Hypothalamus (tissue), 51 donors: ENCODE measurements at places on chromosomes 3 and 15.

DNA sequence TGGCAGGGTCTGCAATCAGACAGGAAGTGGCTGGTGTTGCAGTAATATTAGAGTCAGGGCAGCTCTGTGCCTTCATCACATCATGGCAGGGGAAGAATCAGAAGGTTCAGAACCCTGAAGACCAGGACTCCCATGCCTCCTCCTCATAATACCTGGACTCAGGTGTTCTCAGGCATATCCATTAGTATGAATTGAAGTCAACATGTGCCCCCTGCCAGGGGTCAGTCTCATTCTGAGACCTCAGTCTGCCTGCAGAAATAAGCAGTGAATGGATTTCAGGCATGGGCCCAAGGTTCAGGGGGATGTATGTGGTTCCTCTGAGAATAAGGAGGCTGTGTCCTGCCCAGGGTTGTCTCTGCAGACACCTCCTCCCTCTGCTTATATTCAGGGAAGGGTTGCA lies 74.2 kb downstream of the SPSB4 start:
- DNase-seq = no peak

DNA sequence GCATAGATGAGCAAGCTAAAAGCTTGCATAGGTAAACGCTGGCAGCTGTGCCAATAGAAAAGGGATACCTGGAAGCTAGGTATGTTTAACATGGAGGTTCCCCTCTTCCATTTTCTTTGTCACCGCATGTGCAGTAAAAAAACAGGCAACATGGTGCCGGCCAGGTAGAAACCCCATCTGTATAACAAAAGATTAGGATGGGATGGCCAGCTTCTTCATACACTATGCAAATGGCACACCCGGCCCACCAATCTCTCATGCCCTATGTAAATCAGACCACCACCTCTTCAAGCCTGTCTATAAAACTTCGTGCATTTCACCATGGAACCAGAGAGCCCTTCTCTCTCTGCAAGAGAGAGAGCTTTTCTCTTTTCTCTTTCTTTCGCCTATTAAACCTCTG lies 224.3 kb upstream of the P2RY1 start:
- no peak for DNase-seq

DNA sequence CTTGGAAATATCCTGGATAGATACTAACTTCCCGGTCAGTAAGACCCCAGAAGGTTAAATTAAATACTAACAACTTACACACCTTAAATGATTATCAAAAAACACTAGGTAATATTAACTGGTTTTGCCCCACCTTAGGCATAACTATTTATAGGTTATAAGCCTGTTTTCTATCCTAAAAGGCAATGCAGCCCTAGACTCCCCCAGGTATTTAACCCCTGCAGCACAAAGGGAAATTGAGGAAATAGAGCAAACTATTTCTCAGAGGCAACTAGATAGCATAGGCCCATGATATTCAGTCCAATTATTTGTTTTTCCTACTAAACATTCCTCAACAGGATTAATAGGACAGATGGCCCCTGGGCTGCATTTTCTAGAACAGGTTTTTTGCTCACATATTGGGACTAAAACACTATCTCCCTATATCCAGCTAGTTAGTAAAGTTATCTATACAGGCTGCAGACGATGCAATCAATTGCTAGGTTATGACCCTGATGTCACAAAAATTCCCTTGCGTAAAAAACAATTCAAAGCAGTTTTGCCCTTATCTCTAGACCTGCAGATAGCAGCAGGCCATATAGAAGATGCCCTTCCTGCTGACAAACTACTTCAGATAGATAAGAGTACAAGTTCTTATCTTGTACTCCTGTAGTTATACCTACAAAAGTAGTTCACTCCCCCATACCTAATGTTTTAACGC lies 221.3 kb downstream of the DTWD1 start:
- DNase-seq = no peak

- no peak for DNase-seq
Measured at GRCh38 chr3:168395551-168395950, 299.8 kb upstream of the GOLIM4 start.

DNA sequence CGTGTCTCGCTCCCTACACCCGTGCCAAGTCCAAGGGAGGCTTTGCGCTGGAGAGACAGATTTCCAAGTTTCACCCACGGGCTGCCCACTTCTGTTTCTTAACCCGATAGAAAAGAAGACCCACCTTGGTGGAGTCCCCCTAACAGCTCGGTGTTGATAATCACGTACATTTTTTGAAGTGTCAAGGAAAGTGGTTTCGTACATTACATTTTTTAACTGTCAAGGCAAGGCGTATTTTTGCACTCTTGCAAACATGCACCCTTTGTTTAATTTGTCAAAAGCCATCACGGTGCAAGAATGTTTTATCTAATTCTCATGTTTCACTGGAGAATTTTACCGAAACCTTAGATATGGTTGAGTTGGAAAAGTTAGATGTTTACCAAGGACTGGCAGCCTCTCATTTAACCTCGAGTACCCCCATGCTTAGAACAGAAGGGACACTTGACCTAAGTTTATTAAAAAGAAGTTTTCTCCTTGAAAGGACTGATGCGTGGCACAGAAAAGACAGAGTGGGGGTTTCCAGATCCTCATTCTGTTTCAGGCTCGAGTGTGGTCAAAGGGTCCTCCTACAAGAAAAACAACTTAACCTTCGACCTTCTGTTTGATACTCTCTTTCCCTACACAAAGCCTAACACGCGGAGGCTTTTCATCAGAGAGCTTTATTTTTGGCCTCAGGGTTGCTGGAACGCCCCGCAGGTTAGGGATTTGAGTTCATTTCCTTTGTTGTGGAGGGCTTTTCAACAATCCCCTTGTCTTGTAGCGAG lies 882 bp downstream of the GXYLT2 start:
- no peak for DNase-seq

DNA sequence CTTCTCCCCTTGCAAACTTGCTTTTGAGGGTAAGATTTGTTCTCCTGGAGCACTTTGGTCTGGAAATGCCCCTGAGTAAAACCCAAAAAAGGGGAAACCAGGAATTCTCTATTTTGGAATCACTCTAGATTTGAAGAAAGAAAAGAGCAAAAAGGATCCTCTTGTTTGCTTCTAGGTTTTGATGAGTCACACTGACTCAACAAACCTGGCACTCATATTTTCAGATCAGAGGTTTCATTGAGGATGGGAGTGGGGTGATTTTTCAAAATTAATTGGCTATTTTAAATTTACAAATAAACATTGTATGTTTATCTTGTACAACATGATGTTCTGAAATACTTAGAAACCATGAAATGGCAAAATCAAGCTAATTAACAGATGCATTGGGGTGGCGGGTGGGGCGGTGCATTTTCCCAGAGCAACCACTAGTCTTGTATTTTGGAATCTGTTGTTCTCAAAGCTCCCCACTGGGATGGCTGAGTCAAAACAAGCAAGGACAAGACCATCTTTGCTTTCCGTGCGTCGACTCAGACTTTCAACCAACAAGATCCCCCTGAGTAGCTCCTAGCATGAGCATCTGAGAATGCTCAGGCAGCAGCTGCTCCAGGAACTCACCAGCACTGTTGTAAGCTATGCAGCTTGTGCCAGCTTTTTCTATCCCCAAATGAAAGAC lies 451.4 kb downstream of the WDR72 start:
- no peak for DNase-seq

DNA sequence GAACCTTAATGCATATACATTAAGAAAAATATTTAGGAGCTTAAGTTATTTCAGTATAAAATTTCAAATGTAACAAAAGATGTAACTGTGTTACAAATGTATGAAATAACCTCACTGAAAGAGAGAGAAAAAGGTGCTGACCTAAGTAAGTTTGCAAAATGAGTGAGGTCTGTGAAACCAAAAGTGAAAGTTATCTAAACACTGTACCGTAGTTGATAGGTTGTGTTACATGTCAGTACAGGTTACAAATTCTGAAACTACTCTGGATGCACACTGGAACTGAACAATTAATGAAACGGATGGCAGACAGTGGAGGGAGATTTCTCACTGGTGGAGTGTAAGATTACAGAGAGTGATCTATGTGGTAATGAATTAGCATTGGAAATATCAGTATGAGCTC lies 420.7 kb downstream of the ZNF385D start:
- no peak for DNase-seq

DNA sequence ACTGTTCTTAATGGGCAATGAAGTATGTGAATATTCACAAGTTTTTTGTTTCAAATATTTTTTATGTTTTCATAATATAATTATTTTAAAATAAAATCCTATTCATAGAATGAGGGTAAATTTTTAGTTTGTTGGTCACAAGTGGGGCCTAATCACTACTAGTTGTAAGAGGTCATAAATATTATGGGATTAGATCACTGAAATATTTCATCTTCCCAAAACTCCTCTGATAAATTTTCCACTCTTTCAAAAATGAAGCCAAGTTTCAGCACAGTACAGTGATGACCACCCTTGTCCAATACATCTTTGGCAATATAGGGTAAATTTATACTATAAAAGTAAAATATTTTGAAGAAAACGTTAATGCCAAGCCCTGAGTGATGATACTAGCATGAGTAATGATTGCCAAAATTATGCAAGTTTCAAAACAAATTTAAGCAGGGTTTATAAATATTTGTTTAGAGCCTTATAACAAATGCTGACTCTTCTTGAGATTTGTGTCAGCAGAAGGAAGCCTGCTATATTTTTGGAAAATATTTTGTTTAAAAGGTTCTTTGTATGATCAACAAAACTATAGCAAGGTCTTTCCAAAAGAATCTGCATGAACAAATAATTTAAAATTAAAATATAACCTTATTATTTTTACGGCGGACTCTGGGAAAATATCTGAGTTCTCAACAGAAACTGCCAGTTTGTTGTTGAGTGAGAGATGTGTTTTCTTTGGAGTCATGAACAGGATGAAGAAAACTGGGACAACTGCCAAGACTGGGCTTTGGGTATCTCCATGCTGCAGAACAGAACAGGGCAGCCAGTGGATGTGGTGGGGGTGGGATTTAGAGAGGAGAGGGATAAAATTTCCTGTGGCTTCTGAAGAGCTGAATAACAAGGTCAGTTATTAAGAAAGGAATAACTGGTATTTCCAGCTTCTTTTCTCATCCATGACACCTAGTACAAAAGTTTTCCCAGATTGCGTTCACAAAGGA lies 17.9 kb upstream of the TM4SF1 start:
- no peak for DNase-seq

- DNase-seq = no peak
Measured at GRCh38 chr15:59002418-59002859, 15.0 kb downstream of the RNF111 start.

DNA sequence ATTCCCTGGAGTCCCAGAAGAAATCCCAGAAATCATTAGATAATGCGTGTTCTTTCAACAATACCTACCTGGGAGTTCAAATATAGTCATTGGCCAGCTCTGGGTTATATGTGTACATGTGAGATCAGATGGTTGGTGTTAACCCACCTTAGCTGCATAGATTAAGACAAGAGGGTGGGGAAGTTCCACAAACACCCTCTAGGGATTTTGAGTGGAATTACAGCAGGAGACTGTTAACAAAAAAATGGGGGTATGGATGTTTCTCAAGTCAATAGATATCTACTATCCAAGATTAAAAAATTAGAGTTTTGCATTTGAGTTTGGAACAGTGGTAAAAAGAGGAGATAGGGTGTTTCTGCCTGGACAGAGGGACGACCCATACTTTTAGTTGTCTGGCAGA lies 282.5 kb upstream of the CNTN3 start:
- DNase-seq = no peak

GRCh38 chr3:180447136-180447535 lies 154.8 kb upstream of the TTC14 start:
- DNase-seq = no peak

GRCh38 chr15:90106522-90107117 lies 4.4 kb upstream of the IDH2 start:
- no peak for DNase-seq

DNA sequence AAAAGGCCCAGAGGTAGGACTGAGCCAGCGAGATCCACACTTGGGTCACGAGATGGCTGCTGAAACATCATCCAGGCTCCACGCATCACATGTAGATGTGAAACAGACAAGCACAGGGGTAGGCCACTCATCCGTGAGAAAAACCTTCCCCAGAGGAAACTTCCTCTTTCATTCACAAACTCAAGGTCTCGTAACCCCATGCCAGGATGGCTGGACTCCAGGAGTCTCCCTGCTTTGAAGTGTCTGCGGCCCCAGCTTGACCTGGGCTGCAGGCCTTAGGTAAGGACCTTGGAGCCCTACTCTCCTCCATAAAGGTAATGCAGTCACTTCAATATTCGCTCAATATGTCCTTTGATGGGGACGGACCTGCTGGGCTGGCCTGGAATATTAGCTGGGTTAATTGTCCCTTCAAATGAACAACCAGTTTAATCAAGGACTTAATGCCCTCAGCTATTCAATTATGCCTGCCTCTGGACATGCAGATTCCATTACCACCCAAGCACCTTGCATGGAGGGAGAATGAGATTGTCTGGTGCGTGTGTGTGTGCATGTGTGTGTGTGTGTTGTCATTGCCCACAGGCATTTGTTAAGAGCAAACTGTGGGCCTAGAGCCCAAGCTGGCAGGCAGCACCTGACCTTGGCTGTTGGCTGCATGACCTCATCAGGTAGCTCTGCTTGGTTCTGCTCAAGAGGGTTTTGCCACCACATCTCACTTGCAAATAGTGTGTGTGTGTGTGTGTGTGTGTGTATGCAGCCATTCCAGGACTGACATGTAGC lies 186.9 kb upstream of the TLE3 start:
- DNase-seq = no peak

DNA sequence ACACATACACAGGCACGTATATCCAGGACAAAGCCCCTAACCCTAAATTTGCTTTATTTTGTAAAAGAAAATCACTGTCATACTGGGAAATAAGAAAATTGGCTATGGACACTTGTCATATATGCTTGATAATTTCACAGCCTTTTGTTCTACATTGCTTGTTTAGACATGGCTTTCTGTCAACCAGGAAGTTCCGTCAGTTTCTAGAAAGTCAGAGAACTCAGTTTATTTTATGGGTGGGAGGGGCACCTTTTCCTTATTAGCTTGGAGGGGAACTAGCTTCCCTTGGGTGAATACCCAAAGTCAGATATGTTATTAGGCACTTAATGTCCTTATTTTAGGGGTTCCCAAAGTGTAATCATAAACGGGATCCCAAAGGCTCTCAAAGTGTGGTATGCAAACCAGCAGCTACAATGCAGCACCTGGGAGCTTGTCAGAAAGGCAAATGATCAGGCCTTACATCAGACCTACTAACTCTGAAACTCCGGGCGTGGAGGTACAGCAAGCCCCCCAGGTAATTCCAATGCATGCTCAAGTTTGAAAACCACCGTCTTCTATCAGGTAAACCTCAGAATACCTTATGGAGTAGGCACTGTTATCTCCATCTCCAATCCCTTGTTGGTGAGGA lies 50.1 kb downstream of the CADPS start:
- no peak for DNase-seq

- DNase-seq = no peak
Measured at GRCh38 chr3:61600195-61600594, 38.8 kb downstream of the PTPRG start.

GRCh38 chr15:62254137-62254934 lies 89.3 kb upstream of the C2CD4B start:
- DNase-seq = no peak

DNA sequence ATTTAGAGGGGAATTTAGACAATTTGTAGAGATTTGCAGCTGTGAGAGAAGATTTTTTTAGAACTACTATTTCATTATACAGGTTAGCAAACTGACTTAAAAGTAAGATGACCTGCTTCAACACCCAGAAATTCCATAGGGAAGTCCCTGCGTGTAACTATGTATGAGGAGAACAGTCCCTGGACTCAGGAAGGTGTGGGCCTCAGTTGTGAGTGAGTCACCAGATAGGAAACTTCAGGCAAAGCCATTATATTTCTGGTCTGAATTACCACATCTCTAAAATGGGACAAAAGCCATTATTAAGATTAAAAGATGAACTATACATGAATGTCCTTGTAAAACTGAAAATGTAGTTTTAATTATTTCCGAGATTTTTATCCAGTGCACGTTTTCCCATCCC lies 488.3 kb upstream of the GOLIM4 start:
- no peak for DNase-seq
